ENCODE measurements at places on chromosomes 16 and 17.

GRCh38 chr17:38961413-38961812 is 5.8 kb downstream of the FBXO47 start:
- no peak for DNase-seq

DNA sequence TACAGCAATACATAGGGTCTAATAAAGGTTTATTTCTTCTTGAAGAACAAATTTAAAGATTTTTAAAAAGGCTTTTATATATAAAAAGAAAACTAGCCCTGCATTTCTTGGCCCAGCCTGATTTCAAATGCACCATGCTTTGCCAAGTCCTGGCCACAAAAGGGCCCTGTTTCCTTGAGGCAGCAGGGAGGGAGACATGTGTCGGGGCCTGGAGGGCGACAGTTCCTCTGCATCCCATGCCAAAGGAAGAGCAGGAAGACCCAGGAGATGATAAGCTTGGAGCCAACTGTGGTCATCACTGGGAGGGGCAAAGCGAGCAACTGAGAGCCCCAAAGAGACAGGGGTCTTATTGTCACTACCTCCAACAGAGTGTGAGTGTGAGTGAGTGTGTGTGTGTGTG is 571.5 kb upstream of the PSMD7 start:
- DNase-seq = no peak

DNA sequence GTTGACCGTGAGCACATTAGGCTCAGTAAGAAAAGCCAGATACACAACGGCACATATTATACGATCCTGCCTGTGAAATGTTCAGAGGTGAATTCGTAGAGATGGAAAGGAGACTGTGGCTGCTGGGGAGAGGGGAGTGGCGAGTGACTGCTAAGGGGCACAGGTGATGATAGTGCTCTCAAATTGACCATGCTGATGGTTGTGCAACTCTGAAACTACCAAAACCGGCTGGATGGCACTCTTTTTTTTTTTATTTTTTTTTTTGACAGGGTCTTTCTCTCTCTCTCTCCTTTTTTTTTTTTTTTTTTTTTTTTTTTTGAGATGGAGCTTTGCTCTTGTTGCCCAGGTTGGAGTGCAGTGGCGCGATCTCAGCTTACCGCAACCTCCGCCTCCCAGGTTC is 8.1 kb upstream of the SEC14L5 start:
- DNase-seq = no peak

GRCh38 chr16:3065742-3066439 is 451 bp downstream of the IL32 start:
- no peak for DNase-seq

DNA sequence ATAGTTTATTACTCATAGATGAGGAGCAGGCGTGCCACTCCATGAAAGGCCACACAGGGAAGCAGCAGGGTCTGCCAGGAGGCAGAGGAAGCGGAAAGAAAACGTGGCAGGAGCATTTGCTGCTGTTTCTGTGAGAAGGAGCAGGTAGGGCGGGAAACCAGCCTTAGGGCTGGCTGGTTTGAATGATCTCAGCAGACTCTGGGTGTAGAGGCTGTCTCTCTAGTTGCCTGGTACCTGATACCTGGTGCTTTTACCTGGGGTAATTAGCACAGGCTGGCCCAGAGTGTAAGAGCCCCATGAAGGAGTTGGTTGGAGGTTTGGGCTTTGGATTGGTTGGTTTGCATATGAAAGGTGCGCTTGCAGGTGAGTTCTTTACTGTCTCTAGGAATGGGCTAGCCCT is 205.0 kb upstream of the CACNG3 start:
- DNase-seq = no peak

- DNase-seq = peak; percentile 88
Observed at GRCh38 chr17:31067691-31068184, 27.0 kb upstream of the NF1 start.

- DNase-seq = no peak
Observed at GRCh38 chr16:17382514-17382913, 88.2 kb downstream of the XYLT1 start.

DNA sequence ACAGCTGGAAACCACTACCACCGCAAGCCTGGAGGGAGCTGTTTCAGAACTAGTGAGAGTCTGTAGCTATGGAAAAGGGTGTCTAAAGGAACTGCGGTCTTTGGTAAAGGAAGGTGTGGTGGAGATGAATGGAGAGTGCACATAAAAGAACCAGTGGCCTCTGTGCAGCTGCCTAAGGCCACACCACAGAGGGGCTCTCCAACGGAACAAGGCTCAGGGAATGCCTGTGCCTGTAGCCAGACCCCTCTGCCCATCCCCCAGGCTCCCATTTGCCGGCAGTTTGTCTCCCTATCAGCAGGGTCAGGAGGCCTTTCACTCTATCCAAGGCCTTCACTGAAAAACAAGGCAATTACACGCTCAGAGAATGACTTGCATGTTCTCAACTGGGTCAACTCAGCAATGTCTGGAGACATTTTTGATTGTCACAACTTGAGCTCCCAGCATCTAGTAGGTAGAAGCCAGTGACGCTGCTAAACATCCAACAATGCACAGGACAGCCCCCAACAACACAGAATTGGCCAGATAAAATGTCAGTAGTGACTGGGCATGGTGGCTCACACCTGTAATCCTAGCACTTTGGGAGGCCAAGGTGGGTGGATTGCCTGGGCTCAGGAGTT is 3.3 kb upstream of the FDXR start:
- no peak for DNase-seq

DNA sequence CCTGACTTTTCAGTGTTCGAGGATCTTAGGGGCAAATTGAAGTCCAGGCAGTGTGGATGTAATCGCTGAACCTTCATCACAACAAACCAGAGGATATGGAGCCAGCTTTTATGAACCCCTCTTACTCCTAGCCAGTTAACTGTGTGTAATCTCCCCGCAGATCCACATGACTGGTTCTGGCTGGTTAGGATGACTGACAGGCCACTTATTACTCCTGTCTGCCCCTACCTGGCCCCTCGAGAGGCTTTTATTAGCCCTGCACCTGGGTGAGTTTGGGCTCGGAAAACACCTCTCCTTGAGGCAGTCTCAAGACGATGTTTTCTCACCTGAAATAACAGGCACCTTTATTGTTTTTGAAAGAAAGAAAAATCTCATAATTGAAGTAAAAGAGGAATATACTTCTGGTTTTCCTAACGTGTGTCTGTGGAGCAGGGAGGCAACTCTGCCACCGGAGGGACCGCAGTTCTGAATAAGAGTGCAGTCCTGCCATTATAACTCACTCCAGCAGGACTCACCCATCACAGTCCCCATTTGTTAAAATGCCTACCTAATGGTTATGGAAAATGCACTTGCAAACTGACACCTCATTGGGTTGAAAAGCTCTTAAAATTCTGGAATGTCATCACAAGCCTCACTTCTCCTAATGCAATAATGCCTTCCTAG is 291.9 kb upstream of the N4BP1 start:
- DNase-seq = peak; percentile 3

DNA sequence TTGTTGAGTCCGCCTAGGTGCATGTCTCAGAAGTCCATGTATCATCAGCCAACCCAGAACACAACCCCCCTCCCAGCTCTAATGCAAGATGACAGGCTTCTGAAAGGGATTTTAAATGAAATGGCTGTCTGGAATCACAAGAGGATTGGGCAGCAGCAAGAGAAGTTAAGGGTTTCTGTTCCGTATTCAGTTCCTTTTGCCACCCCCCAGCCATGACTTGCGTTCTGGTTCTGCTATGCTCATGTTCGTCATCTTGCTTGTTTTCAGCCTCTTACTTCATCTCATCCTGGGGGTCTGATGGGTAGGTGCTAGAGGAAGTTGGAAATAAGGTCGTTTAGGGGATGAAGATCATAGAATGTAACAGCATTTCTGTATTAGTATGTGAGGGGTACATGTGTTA is 12.0 kb downstream of the MINK1 start:
- DNase-seq = no peak

- no peak for DNase-seq
Observed at GRCh38 chr17:79814974-79815835, 18.3 kb upstream of the CBX8 start.

- peak; percentile 11 for DNase-seq
Observed at GRCh38 chr16:4344983-4345835, 5.9 kb downstream of the PAM16 start.

DNA sequence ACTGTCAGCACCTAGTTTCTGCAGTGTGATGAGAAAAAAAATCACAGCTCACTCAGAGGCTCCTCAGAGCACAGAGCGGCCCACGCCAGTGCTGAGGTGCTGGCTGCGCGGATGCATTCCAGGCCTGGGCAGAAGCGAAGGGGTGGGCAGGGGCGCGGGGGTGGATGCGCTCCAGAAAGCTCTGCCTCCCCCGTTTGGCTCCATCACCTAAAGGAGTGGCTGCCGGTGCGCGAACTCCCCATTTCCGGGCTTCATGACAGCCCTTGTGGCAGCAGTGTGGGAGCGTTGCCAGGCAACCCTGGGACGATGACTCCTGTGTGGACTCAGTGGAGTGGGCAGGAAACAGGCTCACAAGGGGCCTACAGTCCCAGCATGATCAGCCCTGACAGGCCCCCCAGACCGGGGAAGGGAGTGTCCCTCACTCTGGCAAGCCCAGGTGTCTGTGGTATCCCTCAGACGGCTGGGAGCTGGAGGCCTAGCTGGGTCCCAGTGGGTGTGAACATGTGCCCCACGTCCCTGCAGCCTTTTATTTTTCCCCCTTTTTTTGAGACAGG is 32.8 kb upstream of the NUDT16L1 start:
- DNase-seq = no peak

DNA sequence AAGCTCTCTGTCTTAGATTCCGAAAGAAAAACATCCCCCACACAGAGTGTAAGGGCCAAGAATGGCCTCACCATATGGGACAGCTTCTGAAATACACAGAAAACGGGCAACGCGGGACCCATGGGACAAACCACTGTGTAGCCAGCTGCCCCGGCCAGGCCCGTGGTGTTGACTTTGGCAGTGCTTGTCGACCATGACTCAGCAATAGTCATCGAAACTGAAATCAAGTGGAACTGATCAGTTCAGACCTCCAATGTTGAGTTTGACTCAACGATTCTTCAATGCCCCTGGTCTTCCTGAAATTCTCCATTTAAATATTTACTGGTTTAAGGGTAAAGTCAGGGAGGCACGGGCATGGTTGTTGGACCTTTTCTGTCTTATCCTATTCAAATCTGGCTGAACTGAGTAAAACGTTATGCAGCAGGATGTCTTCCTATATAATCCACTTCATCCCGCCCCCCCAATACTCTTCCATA is 27.5 kb downstream of the ZFHX3 start:
- DNase-seq = peak; percentile 89

GRCh38 chr17:29102741-29103181 is 59.8 kb downstream of the PIPOX start:
- no peak for DNase-seq

DNA sequence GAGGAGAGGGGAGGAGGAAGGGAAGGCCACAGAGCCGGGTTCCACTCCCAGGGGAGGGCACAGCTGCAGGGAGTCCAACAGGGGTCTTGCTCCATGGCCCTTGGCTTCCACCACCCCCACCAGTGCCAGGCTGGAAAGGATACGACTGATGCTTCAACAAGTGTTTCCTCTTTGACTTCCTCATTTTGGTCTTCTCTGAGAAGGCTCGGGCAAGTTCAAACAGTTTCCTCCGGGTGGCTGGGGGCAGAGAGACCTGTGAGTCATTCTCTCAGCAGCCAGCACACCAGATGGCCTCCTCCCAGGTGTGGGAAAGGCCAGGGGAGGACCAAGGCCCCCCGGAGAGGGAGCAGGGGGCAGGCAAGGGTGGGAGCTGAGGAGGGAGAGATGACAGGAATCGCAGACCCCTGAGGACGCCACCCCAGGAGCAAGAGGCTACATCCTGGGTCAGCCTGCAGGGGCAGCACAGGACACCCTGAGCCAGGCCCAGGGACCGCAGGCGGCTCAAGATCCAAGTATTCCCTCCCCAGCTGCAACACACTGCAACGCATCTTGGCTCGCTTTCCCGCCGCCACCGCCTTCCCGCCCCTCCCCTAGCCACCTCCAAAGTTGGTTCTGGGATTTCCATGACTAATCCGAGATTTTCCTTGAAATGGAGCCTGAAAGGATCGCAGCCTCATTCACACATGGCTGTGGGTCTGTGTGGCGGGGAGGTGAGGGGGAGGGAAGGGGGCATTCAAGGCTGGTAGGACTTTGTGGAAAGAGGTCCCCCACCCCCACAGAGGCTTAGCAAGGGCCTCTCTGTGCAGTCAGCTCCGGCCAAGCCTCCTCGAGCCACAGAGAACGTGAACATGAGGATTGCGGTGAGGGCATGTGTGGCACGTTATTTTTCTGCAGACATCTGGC is 18.4 kb upstream of the MRPS23 start:
- peak; percentile 94 for DNase-seq

GRCh38 chr17:80790021-80790765 is 201.4 kb upstream of the CHMP6 start:
- no peak for DNase-seq

DNA sequence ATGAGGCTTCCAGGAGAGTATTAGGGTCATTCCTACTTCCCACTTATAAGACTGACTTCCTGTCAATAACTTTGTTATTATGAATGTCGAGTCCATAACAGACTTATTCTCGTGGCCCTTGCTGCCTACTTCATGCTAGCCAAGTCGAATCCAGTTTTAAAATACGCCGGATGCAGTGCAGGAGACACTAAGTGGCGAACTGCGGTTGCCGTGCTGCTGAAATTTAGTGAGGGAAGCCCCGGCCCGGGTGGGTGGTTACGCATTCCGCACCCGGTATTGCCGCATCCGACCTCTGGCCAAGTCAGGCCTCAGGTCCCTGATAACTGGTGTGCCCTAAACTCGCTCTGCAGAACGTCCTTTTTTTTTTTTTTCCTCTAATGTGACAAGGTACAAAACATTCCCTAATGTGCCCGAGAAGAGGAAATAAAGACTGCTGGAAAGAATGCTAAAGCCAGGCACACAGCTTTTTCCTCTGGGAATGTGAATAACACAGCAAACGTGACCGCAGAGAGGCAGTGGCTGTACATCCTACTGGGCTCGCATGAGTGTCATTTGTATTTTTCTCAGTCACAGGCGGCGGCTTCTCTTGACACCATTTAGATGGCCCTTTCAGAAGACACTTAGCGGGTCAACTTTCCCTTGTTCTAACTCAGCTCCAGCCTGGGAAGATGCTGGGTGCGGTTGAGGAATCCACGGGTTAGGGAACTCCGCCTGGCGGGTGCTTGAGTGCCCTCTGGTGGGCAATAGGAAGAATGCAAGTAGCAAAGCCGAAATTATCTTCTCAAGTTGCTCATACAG is 7.1 kb upstream of the AKTIP start:
- peak; percentile 65 for DNase-seq
